HTR-8/SVneo (cell line): ENCODE measurements at places on chromosomes 6 and 20.
A peak's percentile ranks its signal among the peaks of the same experiment; 100 is the strongest.

- DNase-seq = no peak
Measured at GRCh38 chr6:26554447-26554696, 16.2 kb downstream of the HMGN4 start.

DNA sequence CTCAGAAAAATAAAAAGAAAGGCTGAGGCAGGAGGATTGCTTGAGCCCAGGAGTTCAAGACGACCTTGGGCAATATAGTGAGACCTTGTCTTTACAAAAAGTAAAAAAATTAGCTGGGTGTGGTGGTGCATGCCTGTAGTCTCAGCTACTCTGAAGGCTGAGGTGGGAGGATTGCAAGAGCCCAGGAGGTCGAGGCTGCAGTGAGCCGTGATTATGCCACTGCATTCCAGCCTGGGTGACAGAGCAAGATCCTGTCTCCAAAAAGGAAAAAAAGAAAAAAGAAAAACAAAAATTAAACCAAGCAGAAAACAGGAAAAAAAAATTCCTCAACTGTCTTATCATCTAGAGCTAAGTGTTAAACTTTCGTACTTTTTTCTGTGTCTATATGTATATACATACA, 12.4 kb upstream of the SRSF3 start:
- DNase-seq = no peak

DNA sequence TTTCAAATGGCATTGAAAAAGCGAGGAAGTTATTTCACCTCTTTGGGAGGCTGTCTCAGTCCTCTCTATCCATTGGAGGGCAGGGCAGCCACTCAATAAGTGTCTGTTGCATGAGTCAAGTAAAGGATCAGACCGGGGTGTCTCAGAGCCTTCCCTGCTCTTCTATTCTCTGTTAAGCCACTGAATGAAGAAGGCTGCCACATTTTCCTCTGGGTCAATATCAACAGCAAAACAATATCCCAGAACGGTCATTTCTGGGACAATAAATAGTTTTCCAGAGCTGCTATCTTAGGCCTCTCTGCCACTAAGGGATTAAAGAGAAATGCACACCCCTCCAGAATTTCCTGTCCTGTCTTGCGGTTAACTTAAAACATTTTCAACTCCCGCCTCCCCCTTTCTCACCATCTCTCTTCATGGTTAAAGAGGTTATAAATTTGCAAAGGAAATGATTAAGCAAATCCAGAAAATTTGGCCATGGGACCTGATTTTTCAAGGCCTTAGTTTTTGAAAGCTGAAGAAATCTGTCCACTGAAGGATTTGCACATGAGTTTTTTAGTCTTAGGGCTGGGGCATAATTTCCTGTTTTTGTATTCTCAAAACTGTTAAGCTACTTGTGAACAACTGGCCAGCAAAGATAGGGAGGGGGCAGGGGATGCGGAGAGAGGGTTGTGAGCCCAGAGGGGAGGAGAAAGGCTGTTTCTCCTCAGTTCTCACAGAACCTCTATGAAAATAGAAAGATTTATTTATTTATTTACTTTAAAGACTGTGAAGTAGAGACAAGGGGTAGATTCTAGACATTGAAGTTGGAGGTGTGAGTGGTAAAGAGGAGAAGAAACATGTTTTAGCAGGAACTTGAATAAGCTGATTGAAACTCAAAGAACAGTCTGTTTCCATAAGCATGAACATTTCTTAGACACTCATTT, 135.7 kb downstream of the BCAS1 start:
- peak; percentile 86 for DNase-seq

DNA sequence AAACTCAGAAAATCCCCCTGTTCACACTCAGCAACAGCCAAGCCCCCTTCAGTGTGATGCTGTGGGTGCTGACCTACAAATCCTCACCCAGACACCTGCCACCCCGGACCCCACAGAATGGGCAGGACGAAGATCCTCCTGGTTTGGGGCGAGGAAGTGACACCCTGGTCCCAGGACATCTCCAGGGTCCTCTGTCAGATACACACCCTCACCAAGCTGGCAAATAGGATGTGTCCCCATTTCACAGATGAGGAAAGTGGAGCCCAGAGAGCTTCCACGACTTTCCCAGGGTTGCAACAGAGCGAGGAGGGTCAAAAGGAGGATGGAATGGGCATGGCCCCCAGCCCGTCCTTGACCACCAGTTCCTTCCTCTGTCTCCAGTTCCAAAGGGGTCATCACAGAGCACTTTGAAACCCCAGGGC, 92.0 kb upstream of the AFDN start:
- no peak for DNase-seq

- DNase-seq = no peak
Measured at GRCh38 chr6:109944448-109944847, 33.7 kb upstream of the GPR6 start.

- DNase-seq = no peak
Measured at GRCh38 chr20:31706607-31707257, 15.9 kb downstream of the BCL2L1 start.

GRCh38 chr6:167767715-167768107, 59.0 kb upstream of the AFDN start:
- DNase-seq = no peak

- DNase-seq = no peak
Measured at GRCh38 chr6:146781836-146782235, 183.1 kb downstream of the ADGB start.

DNA sequence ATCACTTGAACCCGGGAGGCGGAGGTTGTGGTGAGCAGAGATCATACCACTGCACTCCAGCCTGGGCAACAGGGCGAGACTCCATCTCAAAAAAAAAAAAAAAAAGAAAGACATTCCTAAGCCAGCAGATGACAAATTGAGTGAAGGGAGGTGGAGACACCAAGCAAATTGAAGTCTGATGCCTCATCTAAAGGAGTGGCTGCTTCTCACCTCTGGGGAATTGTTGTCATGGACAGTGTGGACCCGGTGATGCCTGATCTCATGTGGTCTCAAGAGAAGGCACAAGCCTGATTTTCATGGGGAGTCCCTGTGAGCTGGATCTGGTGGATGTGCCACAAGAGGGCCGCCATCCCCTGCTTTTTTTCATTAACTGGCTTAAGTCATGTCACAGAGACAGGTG, 272.0 kb downstream of the ZNF217 start:
- no peak for DNase-seq

DNA sequence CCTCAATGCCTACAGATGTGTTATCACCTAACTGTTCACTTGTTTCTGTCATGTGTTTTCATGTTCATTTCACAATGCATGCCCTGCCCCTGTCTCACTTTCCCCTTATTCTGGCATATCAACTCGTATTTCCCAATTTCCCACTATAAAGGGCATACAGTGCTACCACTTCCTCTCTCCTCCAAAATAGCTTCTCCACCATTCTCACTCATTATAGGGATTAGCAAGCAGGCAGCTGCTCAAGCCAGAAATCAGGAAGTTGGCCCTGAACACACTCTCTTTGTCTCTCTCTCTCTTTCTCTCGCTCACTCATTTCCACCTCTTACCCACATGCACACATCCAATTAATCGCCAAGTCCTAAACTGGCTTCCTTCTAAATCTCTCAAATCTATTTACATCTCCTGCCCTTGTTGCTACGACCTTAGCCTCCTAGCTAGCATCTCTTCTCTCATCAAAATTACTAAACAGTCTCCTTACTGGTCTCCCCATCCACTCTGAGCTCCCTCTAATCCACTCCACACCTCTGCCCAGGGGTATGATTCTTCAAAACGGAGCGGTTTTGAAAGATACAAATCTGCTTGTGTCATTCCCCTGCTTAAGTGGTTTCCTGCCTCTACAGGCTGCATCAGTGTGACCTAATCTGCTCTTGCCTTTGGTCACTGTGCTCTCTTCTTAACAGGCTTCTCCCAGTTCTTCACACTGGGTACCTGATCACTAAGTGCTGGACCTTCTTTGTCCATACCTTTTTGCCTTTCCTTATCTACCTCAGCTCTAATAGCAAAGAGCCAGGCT, 196.2 kb downstream of the BTBD9 start:
- DNase-seq = no peak

GRCh38 chr6:41626917-41627316, 11.4 kb upstream of the MDFI start:
- DNase-seq = no peak

GRCh38 chr6:165090242-165090641, 219.2 kb downstream of the C6orf118 start:
- no peak for DNase-seq

DNA sequence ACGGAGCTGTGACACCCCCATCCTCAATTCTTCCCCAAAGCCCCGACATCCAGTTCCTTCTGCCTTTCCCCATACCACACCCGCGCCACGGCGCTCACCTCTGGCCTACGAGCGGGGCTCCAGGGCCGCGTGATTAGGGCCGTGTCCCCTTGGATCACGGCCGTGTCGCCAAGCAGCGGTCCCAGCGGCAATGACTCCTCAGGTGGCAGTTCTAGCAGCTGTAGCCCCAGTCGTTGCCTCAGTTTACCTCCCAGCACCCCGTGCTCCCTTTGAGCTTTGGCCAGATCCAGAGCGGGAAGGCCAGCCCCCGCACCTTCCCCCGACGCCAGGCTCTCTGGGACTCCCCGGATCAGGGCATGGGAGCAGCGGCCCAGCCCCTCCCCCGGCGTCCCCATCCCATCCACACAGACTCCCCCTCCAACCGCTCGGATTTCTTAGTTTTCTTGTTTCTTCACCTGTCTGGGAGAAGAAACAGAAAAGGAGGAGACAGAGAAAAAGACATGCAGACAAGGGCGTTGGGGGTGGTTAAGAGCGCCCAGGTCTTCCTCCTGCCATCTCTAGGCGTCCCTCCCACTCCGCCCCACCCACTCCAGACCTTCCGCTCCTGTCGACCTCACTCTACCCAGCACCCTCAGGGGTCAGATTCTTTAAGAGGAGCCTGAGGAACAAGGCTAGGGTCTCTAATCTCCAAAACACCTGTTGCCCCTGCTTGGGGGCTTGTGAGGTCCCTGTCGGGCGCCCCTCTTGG, at the start of gene DDAH2:
TSS of gene DDAH2 (minus strand) at position 533 of the 748 bp plus-strand sequence. CDS start at position 395, 138 bp downstream.
- DNase-seq = no peak

DNA sequence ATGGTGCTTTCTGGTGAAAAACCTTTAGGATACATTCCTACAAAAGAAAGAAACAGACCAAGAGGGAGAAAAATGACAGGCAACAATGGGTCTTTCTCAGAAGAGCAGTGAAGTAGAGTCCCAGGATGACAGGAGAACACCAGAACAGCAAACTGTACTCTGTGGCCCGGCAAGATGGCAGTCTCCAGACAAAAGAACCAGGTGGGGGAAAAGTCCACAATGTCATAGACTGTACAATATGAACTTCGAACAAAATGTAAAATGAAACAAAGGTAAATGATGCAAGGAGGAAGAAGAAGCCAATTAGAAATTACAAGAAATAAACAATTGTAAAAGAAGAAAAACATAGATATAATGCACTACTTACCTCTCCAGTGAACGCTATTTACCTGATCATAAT, 23.2 kb upstream of the HSF2 start:
- no peak for DNase-seq

DNA sequence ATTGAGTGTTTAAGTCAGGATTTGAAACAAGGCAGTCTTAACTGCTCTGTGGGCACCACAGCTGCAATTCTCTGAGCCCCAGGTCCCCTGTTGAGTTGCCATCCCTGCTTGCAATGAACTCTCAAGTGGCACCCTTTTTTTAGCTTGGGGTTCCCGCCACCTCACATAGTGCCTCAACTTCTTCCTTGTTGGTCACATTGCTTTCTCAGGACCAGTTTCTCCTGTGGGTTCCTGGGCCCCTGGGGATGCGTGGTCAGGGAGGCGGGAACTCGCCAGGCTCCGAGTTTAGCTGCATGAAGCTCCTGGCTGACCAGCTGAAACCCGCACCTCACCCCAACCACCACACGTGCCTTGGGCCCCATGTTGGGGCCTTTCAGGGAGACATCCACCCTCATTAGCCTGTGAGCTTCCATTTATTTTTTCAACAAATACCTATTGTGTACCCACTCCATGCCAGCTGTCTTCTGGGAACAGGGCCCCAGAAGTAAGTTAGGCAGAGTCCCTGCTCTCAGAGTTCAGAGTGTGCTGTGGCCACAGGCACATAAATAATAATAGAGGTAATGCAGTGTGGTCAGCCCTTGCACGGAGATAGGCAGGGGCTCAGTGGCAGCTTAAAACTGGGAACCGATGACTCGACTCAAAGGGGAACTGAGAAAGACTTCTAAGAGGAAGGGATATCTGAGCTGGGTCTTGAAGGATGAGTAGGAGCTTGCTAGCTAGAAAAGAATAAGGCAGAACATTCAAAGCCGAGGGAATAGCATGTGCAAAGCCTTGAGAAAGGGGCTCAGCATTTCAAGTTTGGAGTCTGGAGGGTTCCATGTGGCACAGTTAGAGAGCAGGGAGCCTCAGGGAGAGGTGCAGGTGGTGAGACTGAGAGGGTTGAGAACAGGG, 33.9 kb upstream of the FAM83D start:
- no peak for DNase-seq

- no peak for DNase-seq
Measured at GRCh38 chr6:149464411-149464810, 20.4 kb downstream of the ZC3H12D start.

DNA sequence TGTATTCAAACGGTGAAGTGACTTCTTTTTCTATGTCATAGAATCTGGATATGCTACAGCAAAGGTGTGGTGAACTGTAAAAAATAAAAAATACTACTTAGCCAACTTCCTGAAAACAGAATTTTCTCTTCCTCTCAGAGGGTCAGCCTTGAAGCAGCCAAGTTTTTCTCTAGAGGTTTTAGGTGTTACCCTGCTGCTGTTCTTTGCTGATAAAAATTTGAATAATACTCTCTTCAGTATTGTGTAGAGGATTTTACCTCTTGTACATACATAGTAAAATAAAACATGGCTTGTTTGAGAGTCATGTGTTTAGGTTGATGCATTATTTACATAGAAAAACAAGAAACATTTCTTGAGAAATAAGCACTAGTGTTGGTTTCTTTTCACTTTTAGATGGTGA, 458.4 kb downstream of the TBC1D32 start:
- DNase-seq = no peak

DNA sequence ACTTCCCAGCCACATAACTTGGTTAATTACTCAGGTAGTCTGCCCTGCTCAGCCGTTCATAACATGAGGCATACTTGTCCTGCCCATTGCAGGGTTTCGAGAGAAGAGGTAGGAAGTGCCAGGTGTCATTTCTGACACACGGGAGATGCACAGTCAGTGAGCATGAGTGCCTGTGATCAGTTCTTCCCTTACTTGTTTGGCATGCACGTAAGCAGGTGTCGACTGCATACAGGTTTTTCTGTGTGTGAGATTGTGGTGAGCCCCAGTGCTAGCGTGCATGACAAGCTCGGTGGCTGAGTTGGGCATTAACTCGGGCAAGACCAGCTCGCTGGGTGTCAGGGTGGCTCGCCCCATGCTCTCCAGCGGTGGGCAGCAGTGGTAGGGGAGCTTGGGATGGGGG, 51.2 kb upstream of the SLC22A1 start:
- DNase-seq = no peak

- no peak for DNase-seq
Measured at GRCh38 chr6:152244998-152245630, 392.0 kb downstream of the SYNE1 start.

DNA sequence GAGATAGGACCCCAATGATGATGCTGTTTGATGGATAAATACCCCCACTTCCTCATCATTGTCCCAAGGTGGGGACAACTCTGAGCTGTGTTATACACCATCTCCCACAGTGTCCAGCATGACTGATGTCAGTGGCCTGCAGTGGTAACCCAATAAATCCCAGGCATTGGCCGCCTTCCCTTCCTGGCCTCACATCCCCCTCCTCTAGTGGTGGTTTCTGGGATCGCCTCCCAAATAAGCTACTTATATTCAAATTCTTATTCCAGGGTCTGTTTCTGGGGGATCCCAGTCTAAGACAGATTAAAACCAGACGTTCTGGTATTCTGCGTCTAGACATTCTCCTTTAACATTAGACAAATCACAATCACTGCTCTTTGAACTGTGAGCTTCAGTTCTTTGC, 90.6 kb downstream of the SCP2D1 start:
- DNase-seq = no peak
